ENCODE measurements at places on chromosomes 12 and 14. TPM values are rescaled to one million over a fixed set of nuclear protein-coding genes. Genes with fewer than 3 reads are reported as not detected.
A peak's percentile ranks its signal among the peaks of the same experiment; 100 is the strongest.

Gene VAMP1
- total RNA-seq: 7.5 TPM

Gene FBXO21
- total RNA-seq: 168 TPM

Gene COPS7A
- total RNA-seq: 44.5 TPM

Gene KRT86
- 0.39 TPM for total RNA-seq

Gene TEX52
- total RNA-seq: not detected

- DNase-seq: no peak
These were observed 50.1 kb downstream of the TMEM132C start for GRCh38 chr12:128316973-128317526.

- DNase-seq: peak; percentile 3
These were observed 1004.4 kb downstream of the AACS start for GRCh38 chr12:126069549-126070165.

GRCh38 chr12:1852076-1852475, 31.7 kb downstream of the LRTM2 start:
- DNase-seq: no peak

GRCh38 chr14:49427117-49427516, 159.1 kb downstream of the RPS29 start:
- no peak for DNase-seq

GRCh38 chr14:66105815-66106214, 380.4 kb upstream of the CCDC196 start:
- no peak for DNase-seq

- peak; percentile 94 for DNase-seq
These were observed 25.9 kb downstream of the CD9 start for GRCh38 chr12:6226002-6226678.

DNA sequence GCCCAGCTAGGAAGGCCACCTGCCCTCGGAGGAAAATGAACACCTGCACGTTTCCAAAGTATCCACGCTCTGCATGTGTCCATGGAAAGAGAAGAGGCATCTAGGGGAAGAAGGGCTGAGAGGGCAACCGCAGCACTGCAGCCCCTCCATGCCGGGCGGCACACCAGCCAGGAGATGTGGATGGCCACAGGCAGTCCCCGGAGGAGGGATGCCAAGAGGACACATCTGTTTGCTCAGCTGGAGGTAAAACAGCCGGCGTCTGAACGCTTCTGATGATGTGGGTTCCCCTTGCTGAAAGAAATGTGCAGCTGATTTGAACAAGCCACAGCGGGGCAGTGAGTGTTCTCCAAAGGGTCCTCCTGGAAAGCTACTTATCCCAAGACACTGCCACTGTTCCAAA, 34.0 kb downstream of the CHGA start:
- no peak for DNase-seq

GRCh38 chr14:49008363-49008762, 577.8 kb downstream of the RPS29 start:
- DNase-seq: no peak

- peak; percentile 78 for DNase-seq
These were observed at the start of gene DACT1 for GRCh38 chr14:58637391-58638230. DACT1 (plus strand) TSS chr14:58637962; CDS start chr14:58638203, 241 bp downstream.

GRCh38 chr14:101247842-101248725, 313.2 kb upstream of the DIO3 start:
- no peak for DNase-seq

- no peak for DNase-seq
These were observed 76.8 kb downstream of the PDE6H start for GRCh38 chr12:15049461-15050153.

DNA sequence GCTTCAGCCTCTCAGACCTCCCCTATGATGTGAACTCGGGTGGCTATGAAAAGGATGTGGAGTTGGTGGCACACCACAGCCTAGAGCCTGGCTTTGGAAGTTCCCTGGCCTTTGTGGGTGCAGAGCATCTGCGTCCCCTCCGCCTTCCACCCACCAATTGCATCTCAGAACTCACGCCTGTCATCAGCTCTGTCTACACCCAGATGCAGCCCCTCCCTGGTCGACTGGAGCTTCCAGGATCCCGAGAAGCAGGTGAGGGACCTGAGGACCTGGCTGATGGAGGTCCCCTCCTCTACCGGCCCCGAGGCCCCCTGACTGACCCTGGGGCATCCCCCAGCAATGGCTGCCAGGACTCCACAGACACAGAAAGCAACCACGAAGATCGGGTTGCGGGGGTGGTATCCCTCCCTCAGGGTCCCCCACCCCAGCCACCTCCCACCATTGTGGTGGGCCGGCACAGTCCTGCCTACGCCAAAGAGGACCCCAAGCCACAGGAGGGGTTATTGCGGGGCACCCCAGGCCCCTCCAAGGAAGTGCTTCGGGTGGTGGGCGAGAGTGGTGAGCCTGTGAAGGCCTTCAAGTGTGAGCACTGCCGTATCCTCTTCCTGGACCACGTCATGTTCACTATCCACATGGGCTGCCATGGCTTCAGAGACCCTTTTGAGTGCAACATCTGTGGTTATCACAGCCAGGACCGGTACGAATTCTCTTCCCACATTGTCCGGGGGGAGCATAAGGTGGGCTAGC, 7.0 kb upstream of the RPS26 start:
- DNase-seq: no peak

Measured in thyroid gland (tissue), 4 donors.